ENCODE measurements at places on chromosomes 1 and 21.
A peak's percentile ranks its signal among the peaks of the same experiment; 100 is the strongest.

- no peak for DNase-seq
Observed at GRCh38 chr21:43728154-43728466, 9.2 kb downstream of the PDXK start.

DNA sequence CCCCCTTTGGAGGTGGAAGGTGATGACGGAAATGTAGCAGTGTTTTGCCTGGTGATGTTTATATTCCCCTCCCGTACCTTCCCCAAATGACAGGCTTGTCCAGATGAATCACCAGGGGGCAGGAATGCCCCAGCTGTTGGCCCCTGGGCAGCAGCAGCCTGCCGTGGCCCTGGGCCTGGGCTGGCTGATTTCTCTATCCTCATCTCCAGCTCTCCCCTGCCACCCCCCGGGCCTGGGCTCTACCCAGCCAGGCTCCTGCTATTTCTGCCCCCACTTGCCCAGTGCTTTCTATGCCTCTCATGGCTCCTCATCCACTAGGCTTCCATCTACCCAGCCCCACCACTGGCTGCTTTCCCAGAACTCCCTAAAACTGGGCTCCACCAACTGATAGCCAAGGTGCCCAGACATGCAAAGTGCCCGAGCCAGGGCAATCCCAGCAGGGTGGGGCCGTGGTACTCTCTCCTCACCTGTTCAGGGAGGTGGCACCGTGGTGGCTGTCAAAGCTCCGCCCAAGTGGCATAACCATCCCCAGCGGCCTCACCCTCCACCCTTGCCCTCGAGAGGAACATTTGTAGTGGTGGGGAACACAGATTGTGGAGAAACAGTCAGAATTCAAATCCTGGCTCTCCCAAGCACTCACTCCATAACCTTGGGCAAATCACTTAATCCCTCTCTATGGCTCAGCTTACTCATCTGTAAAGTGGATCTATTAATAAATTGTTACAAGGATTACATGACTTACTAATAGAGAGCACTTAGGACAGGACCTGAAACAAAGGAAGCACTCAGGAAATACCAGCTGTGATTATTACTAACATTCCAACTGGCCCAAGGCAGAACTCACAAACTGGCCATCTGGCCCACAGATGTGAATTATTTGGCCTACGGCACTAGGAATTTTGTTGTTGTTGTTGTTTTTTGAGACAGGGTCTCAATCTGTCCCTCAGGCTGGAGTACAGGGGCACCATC, 12.8 kb upstream of the ECE1 start:
- no peak for DNase-seq

DNA sequence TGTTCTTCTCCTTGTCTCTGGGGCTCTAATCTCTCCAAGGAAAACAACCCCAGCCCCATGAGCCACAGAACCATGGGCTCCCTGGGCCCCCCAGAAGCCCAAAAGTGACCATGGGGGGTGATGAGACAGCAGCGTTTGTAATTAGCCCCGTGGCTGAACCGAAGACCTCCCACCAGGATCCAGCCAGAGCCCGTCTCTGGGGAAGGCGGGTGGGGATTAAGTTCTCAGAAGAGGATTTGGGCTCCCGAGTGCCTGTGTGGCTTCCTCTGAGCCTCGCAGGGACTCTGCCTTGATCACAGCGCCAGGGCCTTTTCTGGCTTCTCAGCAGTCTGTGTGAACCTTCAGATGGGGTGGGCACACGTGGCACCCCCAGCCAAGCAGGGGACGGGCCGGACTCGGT, 77.0 kb downstream of the ALPL start:
- DNase-seq, result no peak

DNA sequence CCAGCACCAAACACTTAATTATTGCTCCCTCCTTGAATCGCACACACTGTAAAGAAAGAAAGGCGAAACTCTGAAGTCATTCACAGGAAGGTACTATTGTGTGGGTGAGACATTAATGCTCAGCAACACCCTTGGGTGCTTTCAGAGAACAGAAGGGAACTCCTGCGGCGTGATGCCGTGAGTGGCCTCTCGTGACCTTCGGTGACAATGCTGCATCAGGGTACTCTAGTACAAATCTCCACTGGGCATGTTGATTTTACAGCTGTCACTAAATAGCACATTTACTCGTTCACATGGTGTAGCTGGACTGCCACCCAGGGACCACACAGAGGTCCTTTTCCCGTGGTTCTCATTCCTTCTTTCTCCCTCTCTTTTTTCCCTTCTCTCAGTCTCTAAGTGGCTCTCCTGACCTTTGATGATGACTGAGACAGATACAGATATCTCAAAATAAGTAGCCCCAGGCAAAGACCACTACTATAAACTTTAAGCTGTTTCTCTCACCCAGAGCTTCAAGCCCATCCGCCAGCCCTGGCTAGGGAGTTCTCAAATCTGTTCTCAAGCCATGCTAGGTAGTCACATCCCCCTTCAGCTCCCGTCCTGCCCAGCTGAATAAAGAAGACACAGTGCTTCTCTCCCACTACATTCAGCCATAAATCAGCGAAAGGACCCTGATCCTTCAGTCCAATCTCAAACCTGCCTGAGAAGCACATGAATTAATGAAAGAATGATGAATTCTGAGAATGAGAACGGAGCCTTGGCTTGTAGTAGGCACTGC, 223.4 kb upstream of the FMN2 start:
- DNase-seq, result no peak

- DNase-seq, result peak; percentile 3
Observed at GRCh38 chr1:119549719-119550132, 42.7 kb downstream of the HSD3B1 start.

DNA sequence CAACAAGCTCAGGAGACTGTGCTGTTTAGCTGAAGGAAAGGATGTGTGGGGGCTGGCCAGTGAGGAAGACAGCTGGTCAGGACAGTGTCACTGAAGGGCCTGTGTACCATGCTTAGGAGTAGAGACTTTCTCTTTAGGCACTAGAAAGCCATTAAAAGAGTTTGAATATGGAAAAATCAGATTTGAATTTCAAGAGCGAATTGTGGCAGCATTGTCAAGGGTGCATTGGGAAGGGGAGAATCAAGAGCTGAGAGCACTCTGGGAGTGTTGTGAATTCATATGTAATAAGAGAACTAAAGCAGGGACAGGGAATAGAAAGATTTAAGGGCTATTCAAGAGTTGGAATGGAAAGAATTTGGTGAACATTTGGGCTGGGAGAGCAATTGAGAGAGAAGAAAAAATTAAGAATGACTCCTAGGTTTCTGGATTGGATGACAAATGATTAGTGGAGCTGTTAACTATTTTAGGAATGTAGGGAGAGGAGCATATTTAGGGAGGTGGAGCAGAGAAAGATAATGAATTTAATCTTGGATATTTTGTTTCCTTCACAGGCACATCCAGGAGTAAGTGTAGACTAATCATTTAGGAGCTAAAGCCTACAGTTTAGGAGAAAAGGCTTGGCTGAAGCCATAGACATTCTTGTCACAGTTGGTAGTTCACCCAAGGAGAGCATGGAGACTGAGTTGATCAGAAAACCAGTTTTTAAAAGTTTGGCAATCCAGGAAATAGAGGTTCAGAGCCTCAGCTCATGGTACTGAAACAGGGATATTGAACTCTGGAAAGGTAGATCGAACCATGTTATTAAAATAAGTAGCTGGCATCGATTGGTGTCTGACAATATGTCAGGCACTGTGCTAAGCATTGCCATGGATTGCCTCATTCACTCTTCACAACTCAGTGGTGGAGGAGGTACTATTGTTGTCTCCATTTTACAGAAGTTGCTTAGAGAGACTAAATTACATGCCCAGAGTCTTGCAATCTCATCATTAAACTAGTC, 23.1 kb upstream of the TOR3A start:
- no peak for DNase-seq

GRCh38 chr1:173295391-173295790, 88.3 kb upstream of the TNFSF4 start:
- no peak for DNase-seq

DNA sequence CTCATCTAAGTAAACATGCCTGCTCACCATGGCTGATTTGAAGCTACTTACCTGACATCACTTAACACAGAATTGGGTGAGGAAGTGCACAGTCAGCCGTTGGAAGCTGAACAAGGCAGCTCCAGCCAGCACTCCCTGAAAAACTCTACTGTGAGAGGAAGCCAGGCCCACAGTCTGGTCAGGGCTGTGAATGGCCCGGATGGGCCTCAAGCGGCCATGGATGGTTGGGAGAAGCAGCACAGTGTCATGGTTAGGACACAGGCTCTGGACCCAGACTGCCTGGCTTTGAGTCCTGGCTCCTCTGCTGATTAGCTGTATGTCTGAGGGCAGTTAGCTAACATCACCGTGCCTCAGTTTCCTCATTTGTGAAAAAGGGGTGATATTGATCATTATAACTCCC, 267.8 kb downstream of the GRIK3 start:
- no peak for DNase-seq

- no peak for DNase-seq
Observed at GRCh38 chr21:17775431-17776126, 43.6 kb downstream of the C21orf91 start.

DNA sequence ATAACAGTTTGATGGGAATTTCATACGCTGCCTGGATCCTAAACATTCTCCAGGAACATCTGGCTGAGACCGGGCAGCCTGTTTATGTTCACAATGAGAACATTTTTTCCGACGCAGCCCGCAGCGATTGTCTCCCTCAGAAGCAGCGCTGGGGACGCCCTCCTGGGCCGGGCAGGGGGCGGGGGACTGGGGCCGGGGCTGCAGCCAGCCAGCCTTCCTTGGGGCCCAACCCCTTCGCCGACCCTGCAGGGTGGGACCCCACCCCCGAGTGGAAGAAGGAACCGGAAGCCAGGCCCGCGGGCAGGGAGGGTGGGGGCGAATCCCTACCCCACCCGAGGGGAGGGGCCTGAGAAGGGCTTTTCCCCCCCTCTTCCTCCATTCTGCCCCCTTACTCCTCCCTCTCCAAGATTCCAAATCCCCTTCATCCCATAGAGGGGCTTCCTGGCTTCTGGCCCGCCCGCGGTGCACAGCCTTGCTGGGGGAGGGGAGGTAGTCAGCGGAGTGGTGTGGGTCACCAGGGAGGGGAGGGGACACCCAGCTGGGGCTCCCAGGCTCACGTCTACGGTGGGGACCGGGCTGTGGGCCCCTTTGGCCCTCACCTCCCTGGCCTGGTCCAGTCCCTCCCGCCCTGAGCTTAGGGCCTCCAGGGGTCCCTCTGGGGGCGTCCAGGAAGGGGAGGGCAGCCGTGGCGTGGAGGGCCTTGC, 60.6 kb downstream of the WNT9A start:
- DNase-seq, result no peak

DNA sequence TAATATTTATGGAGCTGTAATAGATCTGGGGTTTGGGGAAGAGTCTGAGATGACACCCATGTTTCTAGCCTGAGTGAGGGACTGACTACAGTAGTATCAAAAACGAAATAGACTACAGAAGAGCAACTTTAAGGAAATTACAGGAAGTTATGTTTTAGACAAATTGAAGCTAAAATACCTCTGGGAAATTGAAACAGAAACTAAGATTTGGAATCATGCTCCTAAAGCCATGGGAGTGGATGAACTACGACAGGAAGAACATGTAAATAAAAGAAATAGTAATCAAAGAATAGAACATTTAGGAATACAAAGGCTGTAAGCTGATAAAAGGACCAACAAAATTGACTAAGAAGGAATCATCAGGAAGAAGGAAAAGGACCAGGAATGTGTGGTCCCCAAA, 68.9 kb downstream of the KIAA0319L start:
- DNase-seq, result no peak

GRCh38 chr1:159180516-159180915, 9.1 kb downstream of the CADM3 start:
- DNase-seq, result no peak

- peak; percentile 39 for DNase-seq
Observed at GRCh38 chr1:228445843-228446650, 29.4 kb upstream of the TRIM17 start.

GRCh38 chr21:44006017-44006619, 6.0 kb upstream of the TRAPPC10 start:
- peak; percentile 58 for DNase-seq

DNA sequence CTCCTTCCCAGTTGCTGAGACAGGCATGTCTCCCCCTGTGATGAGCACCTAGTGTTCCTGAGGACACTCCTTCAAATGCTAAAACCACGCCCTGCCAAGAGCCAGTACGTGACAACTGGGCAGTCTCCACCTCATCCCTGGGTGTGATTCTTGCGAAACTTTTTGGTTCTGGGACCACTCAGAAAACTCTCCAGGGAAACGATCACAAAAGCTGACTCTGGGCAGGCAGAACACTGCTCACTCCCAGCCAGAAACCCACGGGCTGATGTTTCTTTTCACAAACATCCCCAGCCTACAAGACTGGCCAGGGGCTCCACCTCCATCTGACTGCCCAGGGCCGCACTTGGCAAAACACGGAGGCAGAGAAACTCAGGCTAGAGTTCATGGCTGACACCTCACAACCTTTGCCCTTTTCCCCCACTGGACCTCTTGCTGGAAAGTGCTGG, 24.4 kb downstream of the DHRS3 start:
- DNase-seq, result peak; percentile 83

DNA sequence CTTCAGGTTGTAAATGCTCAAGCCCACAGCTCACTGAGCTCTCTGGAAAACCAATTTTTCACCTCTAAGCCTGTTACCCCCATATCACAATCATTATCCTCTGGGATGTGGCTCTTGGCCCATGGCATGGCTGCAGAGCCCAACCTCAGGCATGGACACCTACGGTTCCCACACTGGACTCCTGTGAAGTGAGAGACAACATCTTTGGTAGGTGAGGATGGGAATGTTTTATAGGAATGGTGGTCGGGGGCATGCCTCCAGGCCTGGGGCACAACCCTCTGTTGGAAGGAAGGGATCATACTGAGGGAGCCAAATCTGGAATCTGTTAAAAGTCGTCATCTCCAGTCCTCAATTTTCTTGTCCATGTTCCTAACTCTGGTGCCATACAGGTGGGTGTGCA, 179.1 kb downstream of the FOXD2 start:
- no peak for DNase-seq

GRCh38 chr21:45366931-45367401, 38.0 kb upstream of the COL18A1 start:
- peak; percentile 79 for DNase-seq

DNA sequence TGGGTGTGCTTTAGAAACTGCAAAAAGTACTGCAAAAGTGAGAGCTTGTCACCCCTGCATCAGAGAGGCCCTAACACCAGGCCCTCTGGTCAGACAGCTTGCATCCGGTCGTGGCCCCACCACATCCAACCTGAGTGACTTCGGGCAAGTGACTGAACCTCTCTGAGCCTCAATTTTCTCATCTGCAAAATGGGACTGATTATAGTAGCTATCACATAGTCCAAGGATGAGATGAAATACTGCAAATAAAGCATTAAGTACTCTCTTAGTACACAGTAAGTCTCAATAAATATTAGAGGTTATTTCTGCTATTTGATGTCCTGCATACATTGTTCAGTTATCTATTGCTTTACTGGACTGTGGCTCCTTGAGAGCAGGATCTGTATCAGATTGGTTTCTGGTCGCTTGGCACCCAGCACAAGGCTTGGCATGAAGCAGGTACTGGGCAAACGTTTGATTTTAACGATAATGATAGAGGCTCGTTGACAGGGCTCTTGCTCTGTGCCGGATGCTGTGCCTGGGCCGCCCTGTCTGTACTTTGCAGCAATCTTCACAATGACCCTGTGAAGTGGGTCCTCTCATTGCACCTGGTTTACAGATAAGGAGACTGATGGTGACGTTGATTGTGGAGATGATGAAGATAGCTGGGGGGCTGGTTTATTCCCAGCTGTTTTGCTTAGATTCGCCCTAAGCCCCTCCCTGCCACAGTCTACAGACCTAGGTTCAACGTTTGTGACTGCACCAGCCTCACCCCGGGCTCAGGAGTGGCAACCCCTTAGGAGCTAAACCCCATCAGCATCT, 43.6 kb downstream of the RAP1GAP start:
- no peak for DNase-seq

Measured in A549 (cell line).